Stimulated activated CD4-positive, alpha-beta T cell treated with anti-CD3 and anti-CD28 coated beads, Interleukin-1b, Interleukin-23, amount 100 ng/mL, for 1 hour (primary cell): ENCODE measurements at places on chromosomes 2 and 18.

- no peak for DNase-seq
These were observed 174.8 kb upstream of the EPAS1 start for GRCh38 chr2:46122318-46122976.

DNA sequence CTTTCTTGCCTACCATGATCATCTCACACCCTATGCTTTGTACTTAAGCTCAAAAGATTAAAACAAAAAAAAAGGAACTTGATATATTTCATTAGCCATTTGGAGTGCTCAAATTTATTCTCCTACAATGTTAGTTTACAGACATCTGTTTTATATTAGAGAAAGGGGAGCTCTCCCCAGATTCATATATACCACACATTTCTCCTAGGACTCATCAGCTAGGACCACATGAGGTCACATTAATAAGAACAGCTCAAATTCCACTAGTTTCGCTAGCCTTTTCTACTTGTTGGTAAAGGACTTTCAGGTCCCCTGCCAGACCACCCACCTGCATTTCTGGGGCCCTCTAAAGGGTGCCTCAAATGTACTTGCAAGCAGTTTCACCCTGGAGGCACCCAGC is 151.2 kb upstream of the MMADHC start:
- no peak for DNase-seq

DNA sequence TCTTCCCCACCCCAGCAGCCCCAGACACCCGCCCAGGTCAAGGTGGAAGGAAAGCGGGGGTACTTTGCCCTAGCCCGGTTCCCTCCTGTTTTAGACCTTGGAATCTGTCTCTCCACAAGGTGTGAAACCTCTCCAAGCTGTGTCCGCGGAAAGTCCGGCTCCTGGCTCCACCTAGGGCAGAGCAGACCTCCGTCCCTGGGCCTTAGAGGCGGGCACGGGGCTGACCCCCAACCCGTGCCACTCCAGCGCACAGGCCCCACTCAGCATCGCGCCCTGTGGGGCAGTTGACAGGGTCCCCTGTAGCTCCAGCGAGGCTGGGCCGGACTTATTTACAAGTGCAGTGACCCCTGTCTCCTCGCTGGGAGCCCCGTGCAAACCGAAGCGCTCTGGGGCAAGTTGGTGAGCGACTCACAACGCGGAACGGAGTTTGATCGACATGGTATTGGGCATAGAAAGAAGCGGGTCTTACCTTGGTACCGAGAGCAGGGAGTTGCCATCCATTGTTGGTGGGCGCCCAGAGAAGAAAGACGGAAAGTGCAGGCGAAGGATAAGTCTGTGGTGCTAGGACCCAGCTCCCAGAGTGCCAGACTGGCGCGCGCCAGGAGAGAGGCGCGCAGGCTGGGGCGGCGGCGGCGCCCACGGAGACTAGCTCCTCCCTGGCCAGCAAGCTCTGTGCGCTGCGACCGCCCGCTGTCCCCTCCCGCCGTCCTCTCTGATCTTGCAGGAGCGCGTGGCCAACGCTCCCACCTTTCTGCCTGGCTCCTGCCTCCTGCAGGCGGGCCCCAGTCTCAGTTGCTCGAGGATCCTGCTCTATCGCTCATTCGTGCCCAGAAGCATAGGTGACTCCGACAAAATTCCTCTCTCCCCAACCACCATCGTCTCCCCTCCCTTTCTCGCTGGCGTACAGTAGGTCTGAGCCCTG is at the start of gene SPHKAP:
Gene SPHKAP, minus strand, starts transcription at position 590 of the 922 bp plus-strand sequence. Its CDS starts 89 bp downstream, at position 501.
- no peak for DNase-seq

- no peak for DNase-seq
These were observed 135.1 kb downstream of the SOCS6 start for GRCh38 chr18:70423988-70424387.

- DNase-seq = no peak
These were observed 708 bp downstream of the AGXT start for GRCh38 chr2:240869109-240869955.

GRCh38 chr18:33751613-33752221 is 173.7 kb downstream of the ASXL3 start:
- no peak for DNase-seq

GRCh38 chr18:68837665-68838451 is 40.0 kb downstream of the CCDC102B start:
- DNase-seq = no peak

GRCh38 chr2:66472225-66472843 is 37.4 kb downstream of the MEIS1 start:
- no peak for DNase-seq

- no peak for DNase-seq
These were observed 66.6 kb downstream of the CNTNAP5 start for GRCh38 chr2:124091721-124092120.

DNA sequence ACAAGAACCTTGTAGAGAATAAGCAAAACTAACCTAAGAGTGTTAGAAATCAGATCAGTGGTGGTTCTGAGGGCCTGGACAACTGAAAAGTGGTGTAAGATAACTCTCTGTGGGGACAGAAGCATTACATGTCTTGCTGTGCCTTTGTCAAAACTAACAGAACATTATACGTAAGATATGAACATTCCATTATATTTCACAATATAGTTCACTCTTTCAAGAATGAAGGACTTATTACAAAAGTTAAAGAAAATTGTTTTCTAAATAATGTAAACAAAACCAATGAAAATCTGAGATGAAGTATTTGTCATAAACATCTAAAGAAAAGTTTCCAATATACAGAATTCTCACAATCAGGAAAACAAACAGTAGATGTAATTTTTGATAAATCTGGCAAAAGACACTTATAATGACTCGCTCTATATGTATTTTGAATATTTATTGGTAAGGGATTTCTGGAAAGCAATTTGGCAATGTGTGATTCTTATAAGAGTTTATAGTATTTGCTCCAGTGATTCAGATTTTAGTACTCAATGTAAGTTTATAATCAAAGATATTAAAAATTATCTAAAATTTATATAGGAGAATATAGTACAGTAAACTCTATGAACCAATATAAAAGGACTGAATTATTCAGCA is 258.4 kb downstream of the CD226 start:
- DNase-seq = no peak
